ENCODE measurements at places on chromosomes 16 and 17.

GRCh38 chr16:80117556-80118130, 423.1 kb upstream of the DYNLRB2 start:
- no peak for DNase-seq

DNA sequence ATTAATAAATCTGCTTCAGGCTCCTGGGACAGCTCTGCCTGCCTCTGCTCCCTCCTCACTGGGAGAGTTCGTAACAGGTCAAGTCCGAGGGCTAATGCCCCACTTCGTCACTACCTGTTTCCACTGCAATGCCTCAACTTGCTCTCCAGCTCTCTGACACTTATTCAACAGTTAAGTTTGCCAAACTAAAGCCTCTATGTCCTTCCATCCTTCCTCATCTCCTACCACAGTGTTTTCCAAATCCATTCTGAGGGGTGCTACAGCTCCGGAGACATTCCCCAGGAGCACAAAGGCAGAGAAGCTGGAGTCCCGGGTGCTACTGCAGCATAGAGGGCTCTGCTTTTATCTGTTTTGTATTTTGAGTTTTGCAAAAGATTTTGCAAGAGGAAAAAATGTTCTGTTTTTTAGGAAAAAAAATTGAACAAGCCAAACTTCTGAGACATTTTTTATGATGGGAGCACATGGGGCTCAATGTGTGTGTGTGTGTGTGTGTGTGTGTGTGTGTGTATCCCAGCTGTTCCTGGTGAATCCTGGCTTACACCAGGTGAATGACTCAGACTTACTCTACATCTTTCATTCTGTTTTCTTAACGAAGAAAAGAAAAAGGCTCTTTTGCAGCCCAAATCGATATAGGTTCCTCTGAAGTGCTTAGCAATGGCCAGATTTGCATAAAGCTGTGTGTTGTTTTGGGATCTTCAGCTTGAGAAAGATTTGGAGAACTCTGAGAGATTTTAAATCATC, 46.1 kb upstream of the MYOCD start:
- DNase-seq, result no peak

- DNase-seq, result no peak
Observed at GRCh38 chr17:53707566-53707965, 115.2 kb upstream of the KIF2B start.

- no peak for DNase-seq
Observed at GRCh38 chr16:86984991-86985647, 332.1 kb downstream of the C16orf95 start.

Data from activated naive CD4-positive, alpha-beta T cell (primary cell).